ENCODE measurements at places on chromosomes 7 and 10. TPM values are rescaled to one million over a fixed set of nuclear protein-coding genes. Genes with fewer than 3 reads are reported as not detected.

- DNase-seq, result no peak
Measured at GRCh38 chr7:108659261-108659660, 89.6 kb downstream of the DNAJB9 start.

- no peak for DNase-seq
Measured at GRCh38 chr10:60760711-60761210, 17.5 kb upstream of the CDK1 start.

- DNase-seq, result no peak
Measured at GRCh38 chr7:159103382-159104187, 41.1 kb downstream of the VIPR2 start.

GRCh38 chr10:55870186-55870585, 490.9 kb downstream of the ZWINT start:
- DNase-seq, result no peak

HBP1 gene
- 135 TPM for total RNA-seq

MYO1G gene
- total RNA-seq, result 44.4 TPM

ACTL6B gene
- not detected for total RNA-seq

PLEKHS1 gene
- total RNA-seq, result not detected

MYH16 gene
- total RNA-seq, result not detected

RELN gene
- not detected for total RNA-seq

GRID2IP gene
- total RNA-seq, result 2.6 TPM

Measured in naive thymus-derived CD8-positive, alpha-beta T cell (primary cell).